HS-27A (cell line): ENCODE measurements at places on chromosomes 2 and 18.
A peak's percentile ranks its signal among the peaks of the same experiment; 100 is the strongest.

DNA sequence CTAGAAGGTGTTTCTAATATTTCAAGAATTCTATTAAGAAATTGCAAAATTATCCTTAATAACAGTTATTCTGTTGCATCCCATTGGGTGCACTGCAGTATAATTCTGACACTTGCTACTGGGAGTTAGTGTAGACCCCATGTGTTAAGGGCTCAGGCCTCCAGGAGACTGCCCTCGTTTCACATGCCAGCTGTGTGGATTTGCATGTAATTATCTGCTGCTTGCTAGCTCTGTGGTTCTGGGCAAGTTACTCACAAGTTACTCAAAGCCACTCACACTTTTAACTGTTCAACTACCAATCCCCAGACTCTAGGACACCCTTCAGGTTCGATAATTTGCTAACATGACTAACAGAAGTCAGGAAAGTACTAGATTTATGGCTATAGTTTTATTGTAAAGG is 38.6 kb downstream of the ST6GAL2 start:
- DNase-seq: no peak

- no peak for DNase-seq
Observed at GRCh38 chr2:85259101-85259590, 68.6 kb downstream of the TGOLN2 start.

DNA sequence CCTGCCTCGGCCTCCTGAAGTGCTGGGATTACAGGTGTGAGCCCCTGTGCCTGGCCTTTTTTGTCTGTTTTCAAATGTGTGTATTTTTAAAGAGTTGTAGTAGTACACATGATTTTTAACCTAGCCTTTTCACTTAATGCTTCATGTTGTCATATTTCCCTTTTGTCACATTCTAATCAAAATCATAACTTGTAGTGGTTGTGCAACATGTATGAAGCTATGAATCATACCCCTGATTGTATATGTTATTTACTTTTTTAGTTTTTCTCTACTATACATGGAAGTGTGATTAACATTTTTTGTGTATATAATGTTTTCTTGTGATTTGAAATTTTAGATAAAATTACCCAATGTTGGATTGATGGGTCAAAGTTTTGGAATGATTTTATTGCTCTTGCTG is 8.5 kb downstream of the GEN1 start:
- no peak for DNase-seq

DNA sequence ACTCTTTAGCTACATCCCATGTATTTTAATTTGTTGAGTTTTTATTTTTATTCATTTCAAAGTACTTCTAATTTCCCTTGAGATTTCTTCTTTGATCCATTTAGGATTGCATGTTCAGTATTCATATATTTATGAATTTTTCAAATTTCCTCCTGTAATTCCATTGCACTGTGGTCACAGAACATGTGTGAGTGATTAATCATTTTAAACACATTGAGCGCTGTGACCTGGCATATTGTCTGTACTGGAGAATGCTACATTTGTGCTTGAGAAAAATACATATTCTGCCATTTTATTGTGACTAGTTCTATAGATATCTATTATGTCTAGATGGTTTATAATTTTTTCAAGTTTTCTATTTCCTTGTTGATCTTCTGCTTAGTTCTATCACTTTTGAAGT is 353.7 kb downstream of the RAD51AP2 start:
- peak; percentile 59 for DNase-seq

DNA sequence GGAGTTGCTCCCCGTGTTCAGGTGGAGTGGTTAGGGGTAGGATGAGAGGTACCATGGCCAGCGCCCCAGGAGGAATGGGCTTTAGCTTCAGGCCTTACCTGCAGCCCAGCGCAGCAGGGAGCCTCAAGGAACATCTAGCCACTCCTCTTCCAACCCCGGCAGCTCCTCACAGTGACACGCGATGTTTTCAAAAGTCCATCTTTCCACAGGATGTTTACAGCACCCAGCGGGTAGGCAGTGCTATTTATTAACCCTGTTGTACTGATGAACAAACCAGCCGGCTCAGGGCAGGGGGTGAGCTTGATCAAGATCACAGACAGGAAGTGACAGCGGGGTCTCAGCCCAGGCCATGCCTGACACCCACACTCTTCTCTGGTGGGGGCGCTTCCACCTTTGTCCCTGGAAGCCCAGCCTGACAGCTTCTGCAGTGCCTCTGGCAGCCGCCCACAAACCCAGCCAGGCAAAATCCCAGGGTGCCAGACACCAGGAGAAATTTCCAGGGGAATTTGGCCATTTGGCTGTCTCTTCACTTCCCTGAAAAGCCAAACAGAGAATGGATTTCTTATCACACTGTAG is 18.4 kb upstream of the PRLH start:
- no peak for DNase-seq

DNA sequence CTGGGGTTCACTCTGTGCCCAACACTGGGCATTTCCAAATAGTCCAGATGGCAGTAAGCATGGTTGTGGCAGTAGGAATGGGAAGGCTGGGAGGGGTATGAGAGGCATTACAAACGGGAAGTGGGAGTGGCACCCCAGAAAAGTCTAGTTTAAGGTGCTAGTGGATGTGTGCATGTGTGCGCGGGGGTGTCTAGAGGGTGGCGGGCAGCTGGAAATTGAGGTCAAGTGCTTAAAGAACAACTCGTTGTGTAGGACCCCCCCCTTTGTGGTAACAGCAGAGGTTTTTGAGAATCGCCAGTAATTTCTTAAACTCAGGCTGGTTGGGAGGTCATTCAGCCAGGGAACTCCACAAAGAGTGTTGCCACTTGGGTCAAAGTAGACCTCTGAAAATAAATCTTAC is 69.9 kb downstream of the RHBDD1 start:
- no peak for DNase-seq

GRCh38 chr2:168002021-168002553 is 245.3 kb downstream of the STK39 start:
- no peak for DNase-seq

DNA sequence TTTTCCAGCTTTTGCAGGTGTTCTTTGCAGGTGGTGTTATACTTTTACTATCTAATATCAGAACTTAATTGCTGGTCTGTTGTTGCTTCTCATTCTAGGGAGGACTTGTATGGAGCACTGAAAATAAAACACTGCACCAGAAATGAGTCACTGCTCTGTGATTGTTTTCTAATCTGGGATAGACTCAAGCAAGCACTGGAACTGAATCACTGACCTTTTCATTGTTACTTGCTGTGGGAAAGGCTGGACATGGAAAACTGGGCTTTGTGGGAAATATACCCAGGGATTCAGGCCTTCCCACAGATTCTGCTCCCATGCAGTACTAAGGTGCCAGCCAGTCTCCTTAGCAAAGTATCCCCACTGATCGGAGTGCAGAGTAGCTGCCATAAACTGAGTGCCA is 470.0 kb upstream of the GCFC2 start:
- no peak for DNase-seq

DNA sequence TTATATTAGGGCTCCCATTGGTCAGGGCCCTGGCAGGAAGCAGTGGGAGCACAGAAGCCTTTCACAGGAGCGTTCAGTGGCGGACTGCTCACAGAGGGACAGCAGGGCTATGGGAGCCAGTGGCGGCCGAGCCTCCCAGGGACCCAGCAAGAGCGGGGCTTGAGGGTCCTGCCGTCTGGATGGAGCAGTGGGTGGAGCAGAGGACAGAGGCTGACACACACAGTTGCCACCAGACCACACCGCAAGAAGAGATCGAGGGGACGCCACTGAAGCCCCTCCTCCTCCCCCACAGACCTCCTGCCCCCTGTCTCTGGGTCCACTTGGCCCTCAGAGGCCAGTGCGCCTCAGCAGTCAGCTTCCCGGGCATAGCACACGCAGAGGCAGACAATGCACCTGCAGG is 39.3 kb downstream of the SALL3 start:
- no peak for DNase-seq

- DNase-seq: no peak
Observed at GRCh38 chr2:45839508-45840251, 188.2 kb downstream of the PRKCE start.

DNA sequence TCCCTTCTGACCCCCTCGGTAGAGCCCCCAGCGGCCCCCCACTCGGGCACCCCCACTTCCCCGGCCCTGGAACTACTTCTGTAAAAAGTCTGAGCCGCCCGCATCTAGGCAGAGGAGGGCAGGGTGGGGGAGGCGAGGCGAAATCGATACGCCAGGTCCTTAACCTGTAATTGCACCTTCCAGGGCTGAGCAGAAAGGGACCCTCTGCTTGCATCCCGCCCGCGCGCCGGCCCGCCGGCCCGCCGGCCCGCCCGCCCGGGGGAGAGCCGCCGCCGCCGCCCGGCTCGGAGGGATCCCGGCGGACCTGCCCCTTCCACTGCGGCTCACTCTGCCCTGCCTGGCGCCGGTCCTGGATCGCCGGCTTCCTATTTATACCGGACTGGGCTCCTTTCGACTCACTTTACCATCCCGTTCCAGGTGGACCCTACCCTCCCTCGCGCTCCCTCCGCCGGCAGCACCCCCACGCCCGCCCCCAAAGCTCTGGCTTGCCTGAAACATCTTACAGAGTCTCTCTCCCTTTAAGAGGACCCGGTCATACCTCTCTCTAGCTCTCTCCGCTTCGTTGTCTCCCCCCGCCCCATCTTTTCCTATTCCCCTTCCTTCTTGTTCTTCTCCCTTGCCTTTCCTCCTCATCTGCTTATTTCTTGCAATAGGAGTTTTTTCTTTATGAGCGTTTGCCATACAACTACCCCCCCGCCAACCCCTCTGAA is 797 bp downstream of the KLHL14 start:
- no peak for DNase-seq
